Right atrium auricular region (tissue), 2 donors: ENCODE measurements at places on chromosomes 2 and 18. TPM values are rescaled to one million over a fixed set of nuclear protein-coding genes. Genes with fewer than 3 reads are reported as not detected.

TLX2 gene
- total RNA-seq = not detected

- DNase-seq = no peak
- H3K4me1 ChIP-seq = peaks cover 29% of the 10 kb centered on the region
- H3K27ac ChIP-seq = peak overlapping the region; percentile 81
- no peaks in the 10 kb centered on the region for H3K27me3 ChIP-seq
- no peak overlapping the region for H3K4me3 ChIP-seq
These were observed 25.9 kb downstream of the THAP4 start for GRCh38 chr2:241611062-241611461.

ASAP2 gene
- 20.3 TPM for total RNA-seq

GRCh38 chr2:54473851-54474250 is 17.7 kb downstream of the SPTBN1 start:
- DNase-seq = no peak
- no peak overlapping the region for H3K4me3 ChIP-seq
- peaks cover 93% of the 10 kb centered on the region for H3K4me1 ChIP-seq
- peak overlapping the region; percentile 54 for H3K27ac ChIP-seq
- no peaks in the 10 kb centered on the region for H3K27me3 ChIP-seq

GRCh38 chr2:120669971-120670370 is 65.7 kb upstream of the GLI2 start:
- H3K4me3 ChIP-seq = no peak overlapping the region
- no peaks in the 10 kb centered on the region for H3K4me1 ChIP-seq
- H3K27me3 ChIP-seq = no peaks in the 10 kb centered on the region
- H3K36me3 ChIP-seq = no peaks in the 10 kb centered on the region

PER2 gene
- 9.4 TPM for total RNA-seq

- no peaks in the 10 kb centered on the region for H3K36me3 ChIP-seq
- no peak for DNase-seq
- no peak overlapping the region for H3K27ac ChIP-seq
- H3K27me3 ChIP-seq = no peaks in the 10 kb centered on the region
- no peak overlapping the region for H3K4me3 ChIP-seq
- H3K4me1 ChIP-seq = no peaks in the 10 kb centered on the region
These were observed 12.6 kb downstream of the SCN3A start for GRCh38 chr2:165191096-165191728.

DNA sequence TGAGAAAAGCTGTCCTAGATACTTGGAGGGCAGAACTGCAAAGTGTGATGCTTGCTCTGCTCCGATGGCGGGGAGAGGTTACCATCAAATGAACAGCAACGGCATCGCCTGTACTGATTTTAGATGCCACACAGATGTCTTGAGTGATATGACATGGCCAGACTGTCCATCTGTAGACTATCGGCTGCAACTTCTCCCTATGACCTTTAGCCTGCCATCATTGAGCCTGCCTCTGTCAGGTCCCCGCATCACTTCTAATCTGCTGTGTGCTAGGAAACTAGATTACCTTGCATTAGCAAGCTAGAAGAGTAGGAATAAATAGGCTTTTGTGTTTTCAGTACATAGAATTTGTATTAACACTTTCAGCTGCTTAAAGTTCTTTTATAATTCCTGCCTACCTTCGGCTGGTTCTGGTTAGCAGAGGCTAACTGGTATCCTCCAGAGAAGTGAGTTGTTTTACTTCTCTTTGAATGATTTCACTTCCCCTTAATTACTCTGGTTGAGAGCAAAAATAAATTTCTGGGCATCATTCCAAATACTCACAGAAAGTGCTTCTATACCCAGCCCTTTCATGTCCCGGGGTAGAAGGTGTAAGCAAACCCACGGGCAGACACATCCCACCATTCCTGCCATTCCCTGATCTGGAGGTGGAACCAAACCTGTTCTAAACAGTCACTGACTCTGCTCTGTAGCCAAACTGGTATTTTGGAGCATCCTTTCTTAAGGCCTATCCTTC is 24.0 kb downstream of the GAREM2 start:
- no peak overlapping the region for H3K27ac ChIP-seq
- H3K4me1 ChIP-seq = peaks cover 5% of the 10 kb centered on the region
- H3K4me3 ChIP-seq = no peak overlapping the region
- no peak for DNase-seq

GRCh38 chr2:105827351-105828096 is 82.8 kb downstream of the NCK2 start:
- H3K4me1 ChIP-seq = peaks cover 4% of the 10 kb centered on the region
- no peaks in the 10 kb centered on the region for H3K27me3 ChIP-seq
- no peak overlapping the region for H3K4me3 ChIP-seq
- no peak for DNase-seq

DNA sequence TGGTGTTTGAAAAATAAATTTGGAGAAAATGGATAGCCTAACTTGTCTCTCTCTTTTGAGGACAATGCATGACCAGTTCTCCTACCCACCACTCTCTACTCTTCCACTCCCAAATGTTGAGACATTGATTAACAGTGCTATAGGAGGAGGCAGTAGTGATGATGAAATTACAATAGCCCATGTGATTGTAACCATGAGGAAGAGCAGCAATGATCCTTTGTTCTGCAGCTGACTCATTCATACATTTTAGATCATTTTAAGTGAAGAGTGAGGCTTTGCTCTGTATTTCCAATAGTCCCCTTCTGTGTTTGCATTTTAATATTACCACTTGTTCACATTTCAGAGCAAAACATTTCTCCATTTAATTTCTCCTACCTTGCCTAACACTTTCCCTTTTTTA is 592.3 kb downstream of the THSD7B start:
- no peaks in the 10 kb centered on the region for H3K27me3 ChIP-seq
- no peak overlapping the region for H3K4me3 ChIP-seq
- no peak overlapping the region for H3K27ac ChIP-seq
- no peak for DNase-seq
- no peaks in the 10 kb centered on the region for H3K36me3 ChIP-seq

DNA sequence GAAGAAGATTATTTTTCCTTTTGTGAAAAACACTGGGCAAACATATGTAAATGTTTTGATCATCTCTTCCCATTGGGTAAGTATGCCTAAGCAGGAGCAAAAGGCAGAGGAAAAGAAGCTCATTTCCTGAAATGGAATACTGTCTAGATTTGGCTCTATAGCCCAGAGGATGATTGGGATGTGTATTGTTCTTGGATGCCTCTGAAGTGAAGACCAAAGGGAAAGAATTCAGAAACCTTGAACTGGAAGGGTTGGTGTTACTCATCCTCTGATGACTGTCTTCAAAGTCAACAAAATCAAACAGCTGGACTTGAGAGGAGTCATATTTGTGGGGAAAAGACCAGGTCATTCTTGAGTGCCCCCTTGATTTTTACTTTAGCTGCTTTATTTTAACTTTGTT is 112.6 kb upstream of the NT5C1B start:
- H3K27ac ChIP-seq = no peak overlapping the region
- no peak overlapping the region for H3K4me3 ChIP-seq

RIOK3 gene
- total RNA-seq = 39.2 TPM

DNA sequence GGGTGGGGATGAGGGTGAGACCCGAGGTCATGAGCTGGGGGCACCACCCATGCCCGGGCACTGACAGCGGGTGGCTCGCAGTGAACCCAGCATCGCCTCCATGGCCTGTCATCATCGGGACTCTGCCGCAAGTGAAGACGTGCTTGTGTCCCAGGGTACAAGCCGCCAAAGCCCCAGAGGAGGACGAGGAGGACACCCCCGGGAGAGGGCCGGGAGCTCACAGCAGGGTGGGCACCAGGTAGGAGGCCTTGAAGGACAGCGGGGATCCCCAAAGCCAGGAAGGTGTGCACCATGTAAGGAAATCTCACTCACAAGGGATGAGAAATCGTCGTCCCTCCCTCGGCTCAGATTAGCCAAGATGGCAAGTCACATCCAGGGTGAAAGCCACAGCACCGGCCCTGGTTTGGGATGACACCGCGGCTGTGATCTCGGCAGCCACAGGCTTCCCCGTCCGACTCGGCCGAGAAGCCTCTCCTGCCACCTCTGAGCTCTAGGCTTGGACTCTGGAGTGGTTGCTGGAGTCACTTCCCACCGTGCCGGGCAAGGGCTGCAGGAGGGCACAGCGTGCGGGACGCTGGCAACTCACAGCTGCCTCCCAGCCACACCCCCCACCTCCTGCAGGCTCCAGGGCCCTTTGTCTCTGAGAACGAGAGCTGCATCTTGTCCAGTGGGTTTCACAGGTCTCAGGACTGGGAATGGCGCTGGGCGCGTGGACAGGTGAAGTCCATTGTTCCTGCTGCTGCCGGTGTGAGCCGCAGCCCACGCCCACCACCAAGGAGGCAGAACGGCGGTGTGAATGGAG is 81.6 kb upstream of the CTDP1 start:
- H3K4me3 ChIP-seq = no peak overlapping the region
- no peaks in the 10 kb centered on the region for H3K27me3 ChIP-seq
- no peaks in the 10 kb centered on the region for H3K36me3 ChIP-seq
- DNase-seq = no peak

DNA sequence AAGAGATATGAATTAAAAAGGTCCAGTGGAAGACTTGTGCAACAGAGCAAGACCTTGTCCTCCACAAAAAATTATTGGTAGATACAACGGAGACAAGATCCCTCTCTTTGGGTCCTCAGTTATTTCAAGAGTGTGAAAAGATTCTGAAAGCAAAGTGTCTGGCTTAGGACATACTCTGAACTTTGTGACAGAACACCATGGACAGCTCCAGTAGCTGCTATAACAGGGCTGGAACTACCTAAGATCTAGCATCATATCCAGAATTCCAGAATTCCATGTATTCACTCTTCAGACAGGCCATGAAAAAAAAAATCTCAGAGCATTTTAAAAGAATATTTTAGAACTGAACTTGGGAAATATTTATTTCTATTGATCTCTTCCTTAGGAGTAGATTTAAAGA is 74.8 kb upstream of the ZBTB14 start:
- no peaks in the 10 kb centered on the region for H3K4me1 ChIP-seq
- no peaks in the 10 kb centered on the region for H3K27me3 ChIP-seq
- H3K36me3 ChIP-seq = no peaks in the 10 kb centered on the region
- no peak overlapping the region for H3K27ac ChIP-seq
- no peak for DNase-seq

- H3K4me1 ChIP-seq = no peaks in the 10 kb centered on the region
- no peak overlapping the region for H3K4me3 ChIP-seq
- no peaks in the 10 kb centered on the region for H3K36me3 ChIP-seq
- no peaks in the 10 kb centered on the region for H3K27me3 ChIP-seq
- no peak for DNase-seq
These were observed 175.0 kb upstream of the PGAP1 start for GRCh38 chr2:197101519-197101918.

CFC1 gene
- total RNA-seq = 13.4 TPM

- no peaks in the 10 kb centered on the region for H3K4me1 ChIP-seq
- H3K27me3 ChIP-seq = no peaks in the 10 kb centered on the region
- DNase-seq = no peak
- H3K36me3 ChIP-seq = no peaks in the 10 kb centered on the region
These were observed 52.3 kb downstream of the NABP1 start for GRCh38 chr2:191730263-191730662.

GRCh38 chr2:204436230-204436629 is 109.0 kb upstream of the PARD3B start:
- no peaks in the 10 kb centered on the region for H3K27me3 ChIP-seq
- no peak overlapping the region for H3K4me3 ChIP-seq
- H3K27ac ChIP-seq = no peak overlapping the region
- no peaks in the 10 kb centered on the region for H3K36me3 ChIP-seq
- no peak for DNase-seq

DNA sequence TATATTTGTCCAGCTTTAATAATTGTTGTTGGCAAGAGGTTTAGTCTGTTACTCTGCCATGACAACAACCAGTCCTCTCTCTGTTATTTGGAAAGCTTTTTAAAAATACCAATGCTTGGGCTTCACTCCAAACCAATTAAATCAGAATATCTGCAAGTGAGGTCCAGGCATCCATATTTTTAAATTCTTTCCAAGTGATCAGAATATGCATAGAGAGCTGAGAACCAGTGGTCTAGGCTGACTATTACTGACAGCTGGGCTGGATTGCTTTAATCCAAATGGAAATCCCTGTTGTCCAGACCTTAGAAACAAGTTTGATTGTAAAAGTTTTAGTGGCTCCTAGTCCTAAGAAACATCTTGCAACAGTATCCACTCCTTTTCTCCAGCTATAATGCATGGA is 1059.7 kb upstream of the ACVR2A start:
- no peak overlapping the region for H3K4me3 ChIP-seq
- no peaks in the 10 kb centered on the region for H3K36me3 ChIP-seq
- no peak for DNase-seq
- H3K27ac ChIP-seq = no peak overlapping the region
- H3K4me1 ChIP-seq = no peaks in the 10 kb centered on the region
